Natural killer cell (primary cell): ENCODE measurements at places on chromosomes 11 and 22. TPM values are rescaled to one million over a fixed set of nuclear protein-coding genes. Genes with fewer than 3 reads are reported as not detected.

DNA sequence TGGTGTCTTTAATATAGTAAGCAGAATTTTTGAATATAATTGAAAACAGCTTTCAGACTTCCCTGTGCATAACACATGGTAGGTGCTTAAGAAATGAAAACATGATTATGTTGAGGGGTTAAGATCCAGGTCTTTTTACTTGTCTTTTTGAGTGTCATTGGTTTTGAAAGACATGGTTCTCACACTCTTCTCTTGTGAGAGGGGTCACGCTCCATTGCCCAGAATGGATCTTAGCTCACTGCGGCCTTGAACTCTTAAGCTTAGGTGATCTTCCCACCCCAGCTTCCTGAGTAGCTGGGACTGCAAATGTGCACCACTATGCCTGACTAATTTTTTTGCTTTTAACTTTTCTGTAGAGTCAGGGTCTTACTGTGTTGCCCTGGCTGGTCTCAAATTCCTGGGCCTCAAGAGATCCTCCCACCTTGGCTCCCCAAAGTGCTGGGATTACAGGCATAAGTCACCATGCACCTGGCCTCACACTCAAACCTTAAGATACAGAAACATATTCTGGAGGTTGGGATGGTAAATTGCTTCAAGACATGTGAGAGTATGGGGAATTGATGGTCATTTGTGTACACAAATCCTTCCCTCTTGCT is 1.4 kb downstream of the SPCS2 start:
- DNase-seq = no peak

GRCh38 chr22:20514658-20515406 is 7.4 kb downstream of the MED15 start:
- DNase-seq = no peak

The RHOD gene
- not detected for total RNA-seq

DNA sequence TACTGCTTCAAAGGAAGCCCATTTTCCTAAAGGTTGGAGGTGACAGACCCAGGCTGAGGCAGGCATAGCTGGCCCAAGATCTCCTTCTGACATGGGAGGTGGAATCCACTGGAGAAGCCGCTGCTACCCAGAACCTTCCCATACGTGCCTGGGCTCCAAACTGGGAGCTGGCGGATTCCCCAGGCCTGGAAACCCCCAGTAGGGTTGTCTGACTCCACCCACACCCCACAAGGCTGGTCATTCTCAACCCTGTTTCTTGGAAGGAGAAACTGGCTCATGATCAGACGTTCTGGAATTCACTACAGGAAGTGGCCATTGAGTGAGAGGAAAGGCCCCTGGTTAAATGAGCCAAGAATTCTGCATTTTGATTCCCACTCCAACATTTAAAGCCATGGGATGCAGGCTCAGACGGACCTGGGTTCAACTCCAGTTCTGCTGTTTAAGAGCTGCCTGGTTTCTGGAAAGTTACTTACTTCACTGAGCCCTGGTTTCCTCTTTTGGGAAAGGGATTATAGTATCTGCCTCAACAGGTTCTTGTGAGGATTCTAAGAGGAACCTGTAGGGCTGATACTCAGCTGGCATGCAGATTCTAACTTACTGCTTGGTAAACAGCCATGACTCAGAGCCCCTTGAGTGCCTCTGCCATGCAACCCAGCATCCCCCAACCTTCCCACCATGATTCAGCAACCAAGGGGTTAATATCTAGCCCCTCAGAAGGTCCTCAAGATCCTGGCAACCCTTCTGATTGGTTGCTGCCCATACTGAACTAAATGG is 19.4 kb upstream of the TSKU start:
- DNase-seq = no peak

The CSF2RB gene
- total RNA-seq = 274 TPM

The C11orf87 gene
- not detected for total RNA-seq
